ENCODE measurements at places on chromosomes 7 and 10.

GRCh38 chr7:150954201-150954985, 23.7 kb downstream of the KCNH2 start:
- DNase-seq, result no peak

DNA sequence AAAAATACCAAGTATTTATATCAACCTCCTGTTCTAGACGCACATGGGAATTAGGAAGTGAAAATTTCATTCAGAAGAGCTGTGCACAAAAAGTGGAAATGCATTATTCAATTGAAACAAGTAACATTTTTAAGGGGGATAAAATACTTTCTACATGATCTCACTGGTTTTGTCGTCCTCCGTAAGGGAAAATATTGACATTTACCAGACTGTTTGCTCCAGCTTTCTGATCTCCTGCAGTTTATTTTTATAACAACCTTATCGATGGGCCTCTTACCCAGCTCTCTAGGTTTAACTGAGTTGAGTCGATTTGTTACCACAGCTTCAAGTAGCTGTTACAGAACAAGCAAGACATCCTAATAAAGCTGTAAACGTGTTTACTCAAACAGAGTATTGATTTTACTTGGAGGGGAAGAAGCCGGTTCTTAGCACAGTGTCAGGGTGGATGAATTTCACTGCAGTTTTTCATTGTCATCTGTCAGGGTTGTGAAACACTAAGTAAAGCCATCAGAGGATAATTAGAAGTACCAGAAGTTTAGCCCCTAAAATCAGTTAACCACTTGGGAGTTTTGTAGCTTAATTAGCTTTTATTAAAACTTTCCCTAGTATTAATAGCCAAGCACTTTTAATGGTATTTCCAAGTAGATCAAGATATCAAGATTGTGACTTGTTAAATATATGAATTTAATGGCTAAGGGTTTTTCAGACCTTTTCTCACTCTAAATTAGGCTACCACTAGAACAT, 142.6 kb upstream of the KAT6B start:
- DNase-seq, result no peak

- no peak for DNase-seq
Observed at GRCh38 chr10:124256151-124256550, 162.6 kb downstream of the OAT start.

DNA sequence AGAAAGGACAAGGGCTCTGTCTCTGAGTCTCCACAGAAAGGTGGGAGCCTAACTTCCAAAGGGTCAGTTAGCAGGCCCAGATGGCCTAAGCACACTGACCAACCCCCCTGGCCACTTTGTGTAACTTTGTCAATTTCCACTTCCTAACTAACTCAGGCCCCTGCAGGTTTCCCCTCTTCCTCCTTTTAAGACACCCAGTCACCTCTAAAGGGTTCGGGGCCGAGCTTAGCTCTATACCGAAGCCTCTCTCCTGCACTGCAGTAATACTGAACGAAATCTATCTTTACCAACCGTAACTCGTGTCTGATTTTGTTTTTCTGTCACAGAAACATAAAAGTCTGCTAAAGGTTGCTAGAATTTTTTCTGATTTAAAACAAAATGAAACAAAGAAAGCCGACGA, 44.4 kb downstream of the CCDC3 start:
- no peak for DNase-seq

DNA sequence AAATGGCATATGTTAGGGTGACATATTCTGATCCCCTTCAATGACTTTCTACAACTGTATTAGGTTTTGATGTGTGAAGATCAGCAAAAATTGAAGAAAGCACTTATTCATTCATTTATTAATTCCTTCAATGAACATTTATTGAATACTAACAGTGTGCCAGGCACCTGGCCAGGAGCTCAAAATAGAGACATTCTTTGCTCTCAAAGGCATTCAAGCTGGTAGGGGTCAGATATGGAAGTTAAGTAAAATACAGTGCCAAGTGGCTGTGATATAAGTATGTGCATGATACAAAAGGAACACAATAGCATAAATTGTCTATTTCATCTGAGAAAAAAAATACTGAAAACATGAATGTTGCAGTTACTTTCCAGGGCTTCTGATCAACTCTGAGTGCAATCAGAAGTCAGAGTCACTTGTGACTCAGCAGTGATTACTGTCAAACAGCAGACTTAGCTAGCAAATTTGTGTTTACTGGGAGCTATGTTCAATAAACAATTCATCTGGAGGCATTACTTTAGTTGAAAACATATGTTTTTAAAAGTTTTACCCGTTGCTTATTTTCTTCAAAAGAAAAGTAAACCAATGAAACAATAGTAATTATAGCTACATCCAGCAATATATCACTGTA, 60.4 kb upstream of the CACNB2 start:
- DNase-seq, result no peak
